SIG-M5 (cell line): ENCODE measurements at places on chromosomes 11 and 22.

- no peak for DNase-seq
These were observed 407.8 kb downstream of the ETS1 start for GRCh38 chr11:128179512-128179911.

DNA sequence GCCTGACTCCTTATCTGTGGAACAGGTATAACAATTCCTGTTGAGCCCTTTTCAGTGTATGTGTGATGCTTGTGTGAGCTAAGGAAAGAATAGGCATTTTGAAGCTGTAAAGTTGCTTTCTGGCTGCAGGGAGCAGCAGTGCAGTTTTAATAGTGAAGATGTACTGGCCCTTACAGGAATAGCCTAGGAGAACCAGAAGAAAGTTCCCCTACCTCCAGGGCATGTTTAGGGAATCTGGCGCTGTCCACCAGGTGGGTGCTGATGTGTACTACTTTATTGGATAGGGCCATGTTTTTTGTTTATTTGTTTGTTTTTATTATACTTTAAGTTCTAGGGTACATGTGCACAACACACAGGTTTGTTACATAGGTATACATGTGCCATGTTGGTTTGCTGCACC lies 11.5 kb downstream of the BMAL1 start:
- DNase-seq: no peak

- no peak for DNase-seq
These were observed 99.9 kb upstream of the FGF3 start for GRCh38 chr11:69918938-69919650.

- no peak for DNase-seq
These were observed 47.3 kb upstream of the CYP2D6 start for GRCh38 chr22:42177891-42178336.

- no peak for DNase-seq
These were observed 36.3 kb downstream of the PLEKHA7 start for GRCh38 chr11:16977994-16978315.

DNA sequence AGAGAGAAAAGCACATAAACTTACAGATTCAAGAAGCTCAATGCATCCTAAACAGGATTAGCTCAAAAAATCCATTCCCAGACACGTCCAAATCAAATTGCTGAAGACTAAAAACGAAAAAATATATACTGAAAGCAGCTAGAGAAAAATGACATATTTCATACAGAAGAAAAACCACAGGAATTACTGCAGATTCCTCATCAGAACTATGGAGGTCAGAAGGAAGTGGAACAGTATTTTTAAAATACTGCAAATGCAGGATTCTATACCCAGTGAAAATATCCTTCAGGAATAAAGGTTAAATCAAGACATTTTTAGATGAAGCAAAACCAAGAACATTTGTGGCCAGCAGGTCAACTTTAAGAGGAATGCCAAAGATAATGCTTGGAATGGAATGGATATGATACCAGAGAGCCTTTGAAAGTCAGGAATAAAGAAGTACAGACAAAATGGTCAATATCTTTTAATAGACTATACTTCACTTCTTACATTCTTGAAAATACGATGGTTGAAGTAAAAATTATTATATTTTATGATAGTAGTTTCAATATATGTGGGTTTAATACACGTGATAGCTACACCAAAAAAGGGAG lies 352.9 kb downstream of the CTTN start:
- no peak for DNase-seq

- no peak for DNase-seq
These were observed 6.9 kb upstream of the NLRP6 start for GRCh38 chr11:271319-271715.

DNA sequence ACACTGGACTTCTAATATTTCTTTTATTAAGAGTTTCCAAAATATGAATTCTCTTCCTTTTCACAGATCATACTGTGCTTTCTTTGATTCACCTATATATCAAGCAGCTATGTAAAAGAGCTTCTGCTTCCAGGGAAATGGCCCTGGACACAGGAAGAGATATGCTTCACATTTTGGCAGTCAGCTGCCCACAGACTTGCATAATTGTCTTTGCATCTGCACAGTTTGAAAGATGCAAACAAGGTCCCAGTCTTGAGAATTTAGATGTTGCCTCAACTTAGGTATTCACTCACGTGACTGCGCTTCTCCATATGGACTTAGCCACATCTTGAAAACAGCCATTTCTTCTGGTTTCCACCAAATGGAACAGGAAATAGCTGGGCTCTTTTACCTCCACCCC lies 92.3 kb upstream of the POU2AF2 start:
- no peak for DNase-seq

GRCh38 chr11:80862011-80862410 lies 1421.2 kb upstream of the TENM4 start:
- no peak for DNase-seq

DNA sequence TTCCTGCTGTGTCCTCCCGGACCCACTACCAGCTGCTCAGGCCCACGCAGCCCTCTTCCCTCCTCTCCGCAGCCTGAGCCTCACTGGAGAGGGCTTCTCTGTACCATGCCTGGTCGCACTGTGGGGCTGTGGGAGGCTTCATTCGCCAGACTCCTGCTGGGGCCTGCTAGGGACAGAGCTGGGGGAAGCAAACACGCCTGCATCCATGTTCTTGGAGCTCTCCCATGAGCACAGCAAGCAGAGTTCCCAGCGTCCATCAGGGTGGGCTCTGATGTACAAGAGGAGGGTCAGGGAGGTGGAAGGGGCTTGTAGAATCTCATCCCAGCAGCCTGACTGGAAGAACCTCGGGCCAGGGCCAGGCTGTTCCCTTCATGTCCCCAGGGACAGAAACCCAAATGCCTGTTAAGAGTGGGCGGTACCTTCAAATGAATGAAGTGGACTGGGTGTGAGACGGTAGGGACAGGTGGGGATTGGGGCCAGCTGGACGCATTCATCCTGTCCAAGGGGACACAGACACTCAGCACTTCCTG lies 59.9 kb downstream of the MPPED1 start:
- no peak for DNase-seq

- no peak for DNase-seq
These were observed 176.3 kb upstream of the MTNR1B start for GRCh38 chr11:92793189-92793588.

GRCh38 chr11:843818-844692 lies 1.4 kb downstream of the TSPAN4 start:
- DNase-seq: no peak

GRCh38 chr11:16738947-16739815 lies 734 bp downstream of the C11orf58 start:
- no peak for DNase-seq

DNA sequence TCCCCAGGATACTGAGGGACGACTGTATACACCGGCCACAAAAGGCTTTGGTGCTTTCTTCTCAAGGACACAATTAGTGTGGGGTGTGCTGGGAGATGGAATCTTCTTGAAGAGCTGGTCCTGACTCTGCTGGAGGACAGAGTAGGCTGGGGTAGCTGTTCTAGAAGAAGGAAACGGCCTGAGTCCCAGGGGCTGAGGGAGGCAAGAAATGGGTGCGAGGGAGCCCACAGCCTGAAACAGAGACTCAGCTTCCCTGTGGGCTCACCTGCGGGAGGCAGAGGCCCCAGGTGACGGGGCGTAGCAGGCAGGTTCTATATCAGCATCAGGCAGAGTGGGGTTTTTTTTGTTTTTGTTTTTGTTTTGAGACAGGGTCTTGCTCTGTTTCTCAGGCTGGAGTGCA lies 36.6 kb downstream of the PARVG start:
- DNase-seq: no peak

DNA sequence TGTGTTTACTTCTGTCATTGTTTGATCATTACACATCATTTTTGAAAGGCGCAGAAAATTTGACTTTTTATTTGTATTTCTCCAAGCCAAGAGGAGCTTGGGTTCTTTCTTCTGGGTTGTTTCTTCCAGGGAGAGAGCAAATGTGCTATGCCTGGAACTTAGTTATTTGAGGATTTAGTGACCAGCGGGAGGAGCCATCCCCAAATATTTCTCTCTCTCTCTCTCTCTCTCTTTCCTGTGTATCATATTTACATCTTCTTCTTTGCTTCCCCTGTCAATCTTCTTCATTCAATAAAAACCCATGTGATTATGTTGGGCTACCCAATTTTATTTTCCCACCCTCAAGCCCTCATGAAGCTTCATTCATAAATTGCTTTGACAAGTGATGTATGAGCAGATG lies 534.5 kb downstream of the LRRC4C start:
- no peak for DNase-seq

DNA sequence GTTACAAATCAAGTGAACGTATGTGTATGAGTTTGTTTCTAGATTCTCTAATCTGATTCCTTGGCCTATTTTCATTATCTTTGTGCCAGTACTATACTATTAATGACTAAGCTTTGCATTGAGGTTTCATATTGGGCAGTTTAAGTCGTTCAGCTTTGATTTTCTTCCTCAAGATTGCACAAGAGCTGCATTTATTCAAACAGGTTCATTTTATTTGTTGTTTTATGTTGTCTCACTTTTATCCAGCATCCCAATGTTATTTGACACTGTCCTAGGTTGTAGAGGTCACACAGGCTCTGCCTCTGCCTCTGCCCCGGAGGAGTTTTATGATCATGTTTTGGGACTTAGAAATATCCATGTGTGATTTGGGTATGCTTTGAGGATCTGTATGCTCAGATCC lies 79.8 kb downstream of the TEAD1 start:
- DNase-seq: no peak

DNA sequence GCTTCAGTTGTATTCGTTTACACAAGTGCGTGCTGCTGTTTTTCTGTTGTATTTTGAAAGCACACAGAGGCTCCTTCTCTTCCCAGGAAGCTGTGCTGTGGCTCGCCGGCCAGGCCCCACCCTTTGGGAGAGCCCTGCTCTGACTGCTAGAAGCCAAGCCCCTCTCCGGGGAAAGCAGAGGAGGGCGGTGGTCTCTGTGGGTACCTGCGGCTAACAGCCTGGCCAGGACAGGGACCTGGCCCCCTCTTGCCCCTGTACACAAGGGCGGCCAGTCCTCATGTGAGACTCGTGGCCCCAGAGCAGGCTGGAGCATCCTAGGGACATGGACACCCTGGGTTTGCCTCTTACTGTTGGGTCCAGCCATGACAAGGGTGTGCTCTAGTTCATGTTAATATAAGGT lies 14.8 kb downstream of the MOB2 start:
- no peak for DNase-seq
